Osteocyte (in vitro differentiated cells): ENCODE measurements at places on chromosomes 12 and 14. TPM values are rescaled to one million over a fixed set of nuclear protein-coding genes. Genes with fewer than 3 reads are reported as not detected.

The FLRT2 gene
- total RNA-seq, result 168 and 181 TPM in 2 replicates

The LTB4R2 gene
- 12.5 and 14.9 TPM in 2 replicates for total RNA-seq

The SNX6 gene
- total RNA-seq, result 80.0 and 92.0 TPM in 2 replicates

The TMEM30B gene
- total RNA-seq, result 1.2 and 1.3 TPM in 2 replicates

The SERPINA9 gene
- total RNA-seq, result not detected in 2 replicates

The LBHD2 gene
- total RNA-seq, result not detected in 2 replicates

The NTN4 gene
- total RNA-seq, result 654 and 670 TPM in 2 replicates

The AKAP3 gene
- total RNA-seq, result 0.97 and 1.1 TPM in 2 replicates

The TAS2R20 gene
- 2.3 and 2.8 TPM in 2 replicates for total RNA-seq

The SP7 gene
- not detected in 2 replicates for total RNA-seq

The EPYC gene
- total RNA-seq, result not detected in 2 replicates

The ACSM4 gene
- not detected in 2 replicates for total RNA-seq

The IL22 gene
- not detected in 2 replicates for total RNA-seq

The NANOG gene
- total RNA-seq, result 0.08 and 0.50 TPM in 2 replicates

The TMPRSS12 gene
- not detected in 2 replicates for total RNA-seq

The OASL gene
- 0.21 and 0.24 TPM in 2 replicates for total RNA-seq

The ZNF641 gene
- 11.9 and 18.5 TPM in 2 replicates for total RNA-seq

The HPD gene
- total RNA-seq, result not detected in 2 replicates

The TMEM119 gene
- 54.0 and 58.8 TPM in 2 replicates for total RNA-seq

The HOXC6 gene
- total RNA-seq, result not detected in 2 replicates

The TAS2R8 gene
- total RNA-seq, result 0.50 TPM in 1 of 2 replicates, not detected in the other

The FICD gene
- total RNA-seq, result 5.8 and 6.0 TPM in 2 replicates

The C12orf54 gene
- not detected in 2 replicates for total RNA-seq

The TM9SF1 gene
- total RNA-seq, result 69.5 and 81.8 TPM in 2 replicates

The OR11H6 gene
- not detected in 2 replicates for total RNA-seq

The SPIC gene
- not detected in 2 replicates for total RNA-seq

The ADAMTS20 gene
- total RNA-seq, result not detected in 2 replicates

The KRT77 gene
- total RNA-seq, result not detected in 2 replicates

The TUNAR gene
- 0.27 and 0.31 TPM in 2 replicates for total RNA-seq
